Stomach (tissue), 19 donors: ENCODE measurements at places on chromosomes 3 and 15. TPM values are rescaled to one million over a fixed set of nuclear protein-coding genes. Genes with fewer than 3 reads are reported as not detected.

The ARHGEF26 gene
- 5.1 TPM for polyA plus RNA-seq

The KLF15 gene
- 16.7 TPM for polyA plus RNA-seq

The SCAMP5 gene
- 12.7 TPM for polyA plus RNA-seq

The TRIM71 gene
- 0.05 TPM for polyA plus RNA-seq

The MAP1A gene
- 1.4 TPM for polyA plus RNA-seq

The GABRB3 gene
- 1.5 TPM for polyA plus RNA-seq

The ASB14 gene
- polyA plus RNA-seq: not detected

The GOLGA8S gene
- polyA plus RNA-seq: not detected

The HCN4 gene
- polyA plus RNA-seq: 0.06 TPM

The INTS14 gene
- polyA plus RNA-seq: 14.9 TPM

The HRH1 gene
- polyA plus RNA-seq: 0.80 TPM

The CTDSPL2 gene
- polyA plus RNA-seq: 3.5 TPM

The CHDH gene
- 1.7 TPM for polyA plus RNA-seq

The DPPA2 gene
- polyA plus RNA-seq: not detected

The CLDN18 gene
- 441 TPM for polyA plus RNA-seq

The LINGO1 gene
- not detected for polyA plus RNA-seq

The CEP63 gene
- 16.3 TPM for polyA plus RNA-seq

The GLT8D1 gene
- 29.8 TPM for polyA plus RNA-seq

The MUC20 gene
- polyA plus RNA-seq: 3.8 TPM

The PAQR5 gene
- 7.5 TPM for polyA plus RNA-seq

The CYP1A2 gene
- not detected for polyA plus RNA-seq

The PRR23E gene
- polyA plus RNA-seq: not detected

The SERPINI1 gene
- polyA plus RNA-seq: 6.2 TPM

The EEF1AKMT4 gene
- 4.4 TPM for polyA plus RNA-seq

The TAMM41 gene
- polyA plus RNA-seq: 12.3 TPM

The WNT5A gene
- polyA plus RNA-seq: 1.4 TPM

The CAPN3 gene
- 22.1 TPM for polyA plus RNA-seq

The REC114 gene
- polyA plus RNA-seq: not detected

The RHOV gene
- polyA plus RNA-seq: 1.4 TPM

The TRIM42 gene
- not detected for polyA plus RNA-seq

The SEMA3B gene
- 42.0 TPM for polyA plus RNA-seq

The MESP2 gene
- polyA plus RNA-seq: not detected

The VEPH1 gene
- polyA plus RNA-seq: 1.6 TPM

The CHRM5 gene
- not detected for polyA plus RNA-seq

The APEH gene
- polyA plus RNA-seq: 40.3 TPM

The TMIE gene
- polyA plus RNA-seq: 1.0 TPM

The CHAC1 gene
- polyA plus RNA-seq: 61.6 TPM

The DNASE1L3 gene
- polyA plus RNA-seq: 1.8 TPM

The AMT gene
- polyA plus RNA-seq: 6.9 TPM

The SLC2A2 gene
- not detected for polyA plus RNA-seq

The NUDT16 gene
- 20.5 TPM for polyA plus RNA-seq

The PXYLP1 gene
- polyA plus RNA-seq: 3.1 TPM

The WNT7A gene
- polyA plus RNA-seq: 0.35 TPM
